ENCODE measurements at places on chromosomes 7 and 10.
A peak's percentile ranks its signal among the peaks of the same experiment; 100 is the strongest.

- DNase-seq, result no peak
Observed at GRCh38 chr10:7618461-7618860, 48.3 kb downstream of the ITIH5 start.

DNA sequence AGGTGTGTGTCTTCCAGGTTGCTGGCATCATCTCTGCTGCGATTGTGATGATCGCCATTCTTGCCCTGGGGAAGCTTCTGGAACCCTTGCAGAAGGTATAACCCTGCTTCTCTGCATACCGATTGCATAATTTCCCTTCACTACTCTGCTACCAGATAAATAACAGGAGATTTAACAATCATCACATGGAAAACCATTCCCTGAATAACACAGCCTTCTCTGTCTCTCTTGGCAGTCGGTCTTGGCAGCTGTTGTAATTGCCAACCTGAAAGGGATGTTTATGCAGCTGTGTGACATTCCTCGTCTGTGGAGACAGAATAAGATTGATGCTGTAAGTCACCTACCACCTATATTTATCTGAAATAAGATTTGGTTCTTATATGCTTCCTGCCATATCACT lies 33.8 kb downstream of the SLC26A4 start:
- DNase-seq, result no peak

DNA sequence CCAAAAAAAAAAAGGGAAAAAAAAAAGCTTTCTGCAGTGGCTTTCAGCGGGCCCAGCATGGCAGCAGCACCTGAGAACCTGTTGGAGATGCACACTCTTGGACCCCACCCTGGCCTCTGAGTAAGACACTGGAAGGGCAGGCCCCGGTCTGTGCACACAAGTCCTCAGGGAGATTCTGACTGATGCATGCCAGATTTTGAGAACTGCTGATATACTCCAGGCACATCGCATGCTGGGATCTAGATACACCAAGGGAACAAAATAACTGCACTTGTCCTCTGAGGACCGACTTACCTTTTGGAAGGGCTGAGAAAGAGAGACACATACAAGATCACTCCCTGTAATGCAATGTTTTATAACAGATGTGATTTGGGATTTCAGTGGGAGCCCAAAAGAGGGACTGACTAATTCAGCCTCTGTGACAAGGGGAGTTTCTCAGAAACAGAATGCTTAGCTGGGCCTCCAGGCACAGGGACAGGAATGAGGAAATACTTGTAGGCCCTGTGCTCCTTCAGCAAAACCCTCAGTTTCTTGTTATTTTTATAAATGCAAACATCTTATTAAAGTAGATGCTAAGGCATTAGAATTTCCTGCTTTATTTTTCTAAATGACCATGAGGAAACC lies 8.2 kb downstream of the EGFR start:
- DNase-seq, result no peak

- DNase-seq, result no peak
Observed at GRCh38 chr7:92785923-92786322, 50.5 kb downstream of the CDK6 start.

DNA sequence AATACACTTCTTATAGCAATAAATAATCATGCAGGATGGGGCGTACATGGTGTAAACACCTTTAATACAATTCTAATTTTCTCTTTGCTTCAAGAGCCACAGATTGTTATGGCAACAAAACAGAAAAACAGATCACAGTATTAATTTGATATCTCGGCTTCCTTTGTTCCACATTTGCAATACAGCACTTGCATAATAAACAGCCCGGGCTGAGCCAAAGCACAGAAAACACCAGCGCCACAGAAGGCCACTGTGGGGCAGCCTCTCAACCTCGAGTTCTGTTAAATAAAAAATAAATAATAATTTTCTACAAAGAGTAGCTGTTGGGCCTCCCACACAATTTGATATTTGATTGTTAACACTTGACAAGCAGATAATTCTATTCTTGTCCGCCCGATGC lies 255.9 kb downstream of the USP6NL start:
- no peak for DNase-seq

DNA sequence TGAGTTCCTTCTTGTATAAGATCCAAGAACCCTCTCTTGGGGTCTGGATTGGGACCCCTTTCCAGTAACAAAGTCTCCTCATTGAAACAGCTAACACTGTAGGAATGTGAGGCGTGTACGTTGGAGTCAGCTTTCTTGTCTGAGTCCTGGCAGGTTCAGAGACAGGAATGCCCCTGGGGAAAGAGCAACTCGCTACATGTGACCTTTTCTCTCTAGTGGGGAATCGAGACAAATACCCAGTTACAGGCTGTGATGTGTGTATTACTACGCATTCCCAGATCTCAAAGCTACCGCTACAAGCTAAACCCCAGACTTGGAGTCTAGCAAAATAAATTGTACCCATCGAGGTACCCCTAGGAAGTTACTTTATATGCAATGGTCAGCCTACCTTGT lies 85.6 kb upstream of the FRMD4A start:
- DNase-seq, result no peak

DNA sequence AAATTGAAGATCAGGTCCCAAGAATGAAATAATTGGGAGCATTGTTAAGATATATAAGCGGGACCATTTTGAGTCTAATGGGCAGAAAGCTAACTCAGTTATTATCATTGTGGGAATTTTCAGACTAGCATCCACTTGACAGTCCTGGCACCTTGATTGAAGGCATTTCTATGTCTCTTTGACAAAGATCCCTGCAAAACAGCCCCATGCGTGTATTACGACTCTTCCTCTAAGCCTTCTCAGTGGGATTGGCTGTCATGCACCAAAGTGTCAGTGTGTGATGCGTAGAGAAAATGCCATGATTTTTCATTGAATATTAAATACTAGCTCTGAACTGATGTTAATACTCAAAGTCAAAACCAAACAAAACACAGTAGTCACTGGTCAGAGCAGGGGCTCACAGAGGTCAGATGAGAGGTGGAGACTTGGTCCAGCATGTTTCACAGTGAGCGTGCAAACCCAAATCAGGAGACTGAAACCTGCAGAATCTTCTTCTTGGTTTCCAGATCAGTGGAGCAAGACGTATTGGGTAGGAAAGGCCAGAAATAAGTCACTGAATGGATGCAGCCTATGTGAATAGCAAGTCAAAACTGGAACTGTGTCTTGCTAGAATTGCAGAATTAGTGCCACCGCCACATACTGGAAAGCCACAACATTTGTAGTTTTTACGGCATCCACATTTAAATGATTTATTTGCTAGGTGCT lies 303.6 kb upstream of the AKR1E2 start:
- DNase-seq, result no peak

DNA sequence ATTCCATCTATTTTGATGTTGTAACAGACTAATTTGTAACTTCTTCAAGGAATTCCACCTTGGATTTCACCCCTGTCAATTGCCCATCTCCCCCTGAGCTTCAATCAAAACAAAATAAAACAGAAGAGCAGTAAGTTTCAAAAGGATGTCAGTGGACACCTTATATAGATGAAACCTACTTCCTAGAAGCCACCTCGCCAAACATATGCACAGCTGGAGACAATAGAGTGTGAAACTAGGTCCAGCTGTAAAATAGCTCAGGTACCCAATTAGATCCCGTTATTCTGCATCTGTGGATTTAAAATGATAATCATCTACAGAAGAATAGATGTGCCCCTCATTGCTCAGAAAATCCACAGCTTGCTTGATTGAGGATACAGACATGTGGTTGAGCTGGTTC lies 598.6 kb downstream of the SH2D4B start:
- DNase-seq, result no peak

DNA sequence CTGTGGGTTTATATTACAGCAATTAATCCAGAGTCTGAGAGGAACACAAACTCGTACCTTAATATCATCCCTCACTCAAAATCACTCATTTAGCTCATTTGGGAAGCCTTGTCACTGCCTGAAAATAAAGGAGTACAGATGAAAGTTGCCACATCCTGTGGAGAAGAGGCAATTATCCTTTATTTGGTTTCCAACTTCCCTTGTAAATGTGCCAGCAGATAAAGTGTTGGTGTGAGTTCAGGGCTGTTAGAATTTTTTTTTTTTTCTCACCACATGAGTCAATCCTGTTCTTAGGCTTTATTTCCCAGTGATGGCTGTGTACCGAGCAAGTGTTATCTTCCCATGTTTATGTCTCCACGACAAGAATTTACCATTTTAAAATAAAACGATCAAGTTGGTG lies 99.0 kb upstream of the SMIM30 start:
- no peak for DNase-seq

GRCh38 chr7:137732168-137732567 lies 114.6 kb downstream of the DGKI start:
- no peak for DNase-seq

DNA sequence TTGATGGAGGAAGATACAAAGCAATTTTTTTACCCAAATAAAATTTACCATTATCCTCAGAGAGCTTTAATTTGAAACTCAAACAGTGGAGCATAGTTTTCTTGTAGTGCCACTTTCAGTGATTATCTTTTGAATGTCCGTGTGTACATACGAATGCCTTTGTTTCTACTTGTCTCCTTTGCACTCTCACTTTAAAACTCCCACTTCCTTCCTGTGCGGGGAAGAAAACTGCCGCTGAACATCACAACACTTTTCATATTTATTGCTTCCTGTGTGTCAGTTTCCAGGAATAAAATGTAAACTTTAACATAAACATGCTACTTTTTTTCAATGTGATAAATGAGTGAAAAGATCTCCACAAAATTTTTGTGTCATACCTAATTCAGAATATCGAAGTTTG lies 102.4 kb downstream of the SEMA3A start:
- peak; percentile 54 for DNase-seq

GRCh38 chr10:27744802-27745731 lies 552 bp downstream of the MKX start:
- DNase-seq, result no peak

DNA sequence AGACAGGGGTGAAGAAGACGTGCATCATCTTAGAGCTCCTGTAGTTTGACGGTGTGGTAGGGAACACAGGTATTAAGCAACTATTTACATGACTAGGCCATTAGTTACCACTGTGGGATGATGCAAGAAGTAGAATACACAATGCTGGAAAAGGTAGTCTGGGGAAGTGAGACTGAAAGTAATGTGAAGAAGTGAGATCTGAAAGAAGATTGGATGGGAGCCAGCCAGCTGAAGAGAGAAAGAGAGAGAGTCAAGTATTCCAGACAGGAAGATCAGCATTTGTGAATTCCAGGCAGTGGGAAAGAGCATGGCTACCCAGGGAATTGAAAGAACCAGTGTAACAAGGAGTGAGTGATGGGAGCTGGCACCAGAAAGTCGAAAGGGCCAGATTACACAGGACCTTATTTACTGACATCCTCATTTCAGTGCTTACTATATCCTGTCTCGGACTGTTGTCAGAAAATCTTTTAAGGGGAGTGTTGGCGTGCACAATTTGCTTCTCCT lies 4.0 kb upstream of the CFAP58 start:
- peak; percentile 43 for DNase-seq

DNA sequence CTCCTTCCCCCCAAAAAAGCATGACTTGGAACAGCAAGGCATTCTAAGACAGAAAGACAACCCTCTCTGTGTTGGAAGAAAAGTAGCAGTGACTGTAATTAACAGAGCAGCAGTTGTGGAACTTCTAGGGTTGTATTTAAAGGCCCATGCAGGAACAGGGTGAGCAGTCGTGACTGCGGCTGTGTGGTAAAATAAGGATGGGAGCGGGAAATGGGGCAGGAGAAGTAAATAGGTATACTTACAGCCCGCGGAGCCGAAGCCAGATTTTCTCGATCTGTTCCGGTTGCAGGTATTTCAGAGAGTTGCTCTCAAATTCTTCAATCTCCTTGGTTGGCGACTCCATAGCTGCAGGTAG lies 179 bp downstream of the PDE1C start:
- DNase-seq, result no peak

DNA sequence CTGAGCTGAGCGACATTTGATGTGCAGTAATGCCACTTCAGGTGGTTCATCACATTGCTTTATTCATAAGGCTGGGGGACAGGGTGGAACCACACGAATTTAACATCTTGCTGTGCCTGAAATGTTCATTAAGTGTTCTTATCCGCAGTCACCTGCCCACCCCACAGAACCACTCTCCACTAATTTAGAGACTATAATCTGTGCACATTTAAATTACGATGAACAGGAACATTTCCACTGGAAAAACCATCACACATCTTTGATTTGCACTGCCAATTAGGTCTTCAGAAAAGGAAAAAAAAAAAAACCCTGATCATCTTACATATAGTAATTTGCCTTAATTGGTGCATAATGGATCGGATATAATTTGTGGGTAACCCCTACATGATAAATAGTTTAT lies 2.3 kb downstream of the CDCA7L start:
- DNase-seq, result no peak

- DNase-seq, result no peak
Observed at GRCh38 chr10:52568309-52568708, 204.3 kb downstream of the MBL2 start.

DNA sequence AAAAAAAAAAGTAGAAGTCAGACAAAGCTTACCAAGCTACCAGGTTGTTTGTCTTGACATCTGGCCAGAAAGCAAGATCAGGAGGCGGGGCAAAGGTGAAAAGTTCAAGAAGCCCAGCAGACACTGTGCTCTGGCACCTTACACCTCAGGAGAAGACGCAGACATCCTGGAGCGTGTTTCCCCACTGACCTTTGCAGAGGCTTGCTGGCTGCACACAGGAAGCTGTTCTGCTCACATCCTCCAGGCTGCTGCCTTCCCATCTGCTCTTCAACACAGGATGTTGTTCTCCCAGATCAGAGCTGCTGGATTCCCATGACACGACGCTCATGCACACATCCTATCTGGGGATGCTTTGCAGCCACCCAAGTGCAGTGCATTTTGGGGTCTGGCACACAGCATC lies 174.4 kb upstream of the KIAA1217 start:
- DNase-seq, result no peak

DNA sequence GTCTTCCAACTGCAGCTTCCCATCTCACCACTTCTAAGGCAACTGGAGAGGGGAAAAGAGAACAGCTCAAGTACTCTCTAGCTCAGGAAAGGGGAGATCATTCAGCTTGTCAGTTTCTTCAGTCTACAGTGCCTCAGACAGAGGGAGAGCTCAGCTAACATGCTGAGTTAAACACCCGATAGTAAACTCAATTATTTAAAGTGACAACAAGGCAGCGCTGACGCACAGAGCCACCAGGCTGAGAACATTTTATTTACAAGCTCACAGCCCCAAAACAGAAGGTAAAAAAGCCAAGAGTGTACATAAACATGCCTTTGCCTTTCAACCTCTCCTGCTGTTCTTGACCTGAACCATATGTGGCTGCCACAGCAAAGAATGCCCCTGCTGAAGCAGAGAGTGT lies 10.1 kb upstream of the CUZD1 start:
- no peak for DNase-seq

- no peak for DNase-seq
Observed at GRCh38 chr7:51276091-51276605, 40.5 kb downstream of the COBL start.

GRCh38 chr7:39033885-39034624 lies 56.3 kb downstream of the POU6F2 start:
- no peak for DNase-seq
